ENCODE measurements at places on chromosomes 12 and 14.

GRCh38 chr12:52349196-52349595 lies 18.1 kb downstream of the KRT85 start:
- DNase-seq = no peak

DNA sequence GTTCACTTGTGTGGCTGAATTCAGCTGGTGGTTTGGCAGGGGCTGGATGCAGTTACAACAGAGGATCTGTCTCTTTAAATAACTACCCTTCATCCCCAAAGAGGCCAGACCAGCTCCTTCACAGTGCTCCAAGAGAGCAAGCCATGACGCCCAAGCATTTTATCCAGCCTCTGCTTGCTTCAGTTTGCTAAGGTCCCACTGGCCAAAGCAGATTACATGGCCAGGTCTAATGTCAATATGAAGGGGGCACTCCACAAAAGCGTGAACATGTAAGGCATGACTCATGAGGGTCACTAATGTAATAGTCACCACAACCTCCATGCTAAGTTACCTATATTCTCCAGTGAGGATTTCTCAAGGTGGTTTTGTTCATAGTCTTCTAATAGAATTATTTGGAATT lies 62.9 kb downstream of the MARK3 start:
- DNase-seq = no peak

- no peak for DNase-seq
Observed at GRCh38 chr12:130016194-130016593, 112.4 kb upstream of the TMEM132D start.

DNA sequence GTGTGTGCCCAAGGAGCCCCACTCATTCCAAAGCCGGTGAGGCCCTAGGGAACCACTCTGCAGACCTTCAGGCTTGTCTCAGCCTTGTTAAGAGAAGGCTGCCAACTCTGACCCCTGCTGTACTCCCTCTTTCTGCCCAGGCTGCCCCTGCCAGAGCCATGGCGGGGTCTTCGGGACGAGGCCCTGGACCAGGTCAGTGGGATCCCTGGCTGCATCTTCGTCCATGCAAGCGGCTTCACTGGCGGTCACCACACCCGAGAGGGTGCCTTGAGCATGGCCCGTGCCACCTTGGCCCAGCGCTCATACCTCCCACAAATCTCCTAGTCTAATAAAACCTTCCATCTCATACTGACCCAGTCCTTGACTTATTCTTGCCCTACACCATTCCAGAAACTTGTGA lies 7.3 kb downstream of the MYG1 start:
- no peak for DNase-seq

- DNase-seq = peak; percentile 16
Observed at GRCh38 chr12:10497602-10498001, 8.1 kb upstream of the EIF2S3B start.

GRCh38 chr12:130547480-130548155 lies 168.5 kb downstream of the RIMBP2 start:
- no peak for DNase-seq

- DNase-seq = no peak
Observed at GRCh38 chr14:53384536-53384935, 231.4 kb upstream of the DDHD1 start.

Data from activated naive CD8-positive, alpha-beta T cell treated with anti-CD3 and anti-CD28 coated beads, Interleukin-2, amount 50 U/mL, for 16 hours (primary cell).